Testis (tissue), 5 donors: ENCODE measurements at places on chromosomes 2 and 18. TPM values are rescaled to one million over a fixed set of nuclear protein-coding genes. Genes with fewer than 3 reads are reported as not detected.
A peak's percentile ranks its signal among the peaks of the same experiment; 100 is the strongest.

The B3GNT7 gene
- 5.0 TPM for total RNA-seq

The RAX gene
- total RNA-seq: not detected

The IGFBP5 gene
- 308 TPM for total RNA-seq

The SOX11 gene
- total RNA-seq: 0.08 TPM

The ACMSD gene
- not detected for total RNA-seq

The LRRTM4 gene
- 0.19 TPM for total RNA-seq

The SCYGR7 gene
- not detected for total RNA-seq

The CCDC93 gene
- total RNA-seq: 61.6 TPM

DNA sequence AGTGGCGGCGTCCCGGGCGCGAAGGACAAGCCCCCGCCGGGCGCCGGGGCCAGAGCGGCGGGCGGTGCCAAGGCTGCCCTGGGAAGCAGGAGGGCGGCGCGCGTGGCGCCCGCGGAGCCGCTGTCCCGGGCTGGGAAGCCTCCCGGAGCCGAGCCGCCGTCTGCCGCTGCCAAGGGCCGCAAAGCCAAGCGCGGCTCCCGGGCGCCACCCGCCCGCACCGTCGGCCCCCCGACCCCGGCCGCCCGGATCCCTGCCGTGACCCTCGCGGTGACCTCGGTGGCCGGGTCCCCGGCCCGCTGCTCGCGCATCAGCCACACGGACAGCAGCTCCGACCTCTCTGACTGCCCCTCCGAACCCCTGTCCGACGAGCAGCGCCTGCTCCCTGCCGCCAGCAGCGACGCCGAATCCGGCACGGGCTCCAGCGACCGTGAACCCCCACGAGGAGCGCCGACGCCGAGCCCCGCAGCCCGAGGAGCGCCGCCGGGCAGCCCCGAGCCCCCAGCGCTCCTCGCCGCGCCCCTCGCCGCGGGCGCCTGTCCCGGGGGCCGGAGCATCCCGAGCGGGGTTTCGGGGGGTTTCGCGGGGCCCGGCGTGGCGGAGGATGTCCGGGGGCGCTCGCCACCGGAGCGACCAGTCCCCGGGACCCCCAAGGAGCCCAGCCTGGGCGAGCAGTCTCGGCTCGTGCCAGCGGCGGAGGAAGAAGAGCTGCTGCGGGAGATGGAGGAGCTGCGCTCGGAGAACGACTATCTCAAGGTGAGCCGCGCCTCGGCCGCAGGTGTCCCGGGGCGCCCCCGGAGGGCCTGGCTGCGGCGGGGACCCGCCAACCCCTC, 820 bp downstream of the MTCL1 start:
- peak overlapping the region; percentile 70 for H3K4me3 ChIP-seq
- H3K4me1 ChIP-seq: peaks cover 6% of the 10 kb centered on the region
- peak overlapping the region; percentile 80 for H3K27ac ChIP-seq
- H3K36me3 ChIP-seq: no peaks in the 10 kb centered on the region
- no peak for DNase-seq
- no peaks in the 10 kb centered on the region for H3K27me3 ChIP-seq

DNA sequence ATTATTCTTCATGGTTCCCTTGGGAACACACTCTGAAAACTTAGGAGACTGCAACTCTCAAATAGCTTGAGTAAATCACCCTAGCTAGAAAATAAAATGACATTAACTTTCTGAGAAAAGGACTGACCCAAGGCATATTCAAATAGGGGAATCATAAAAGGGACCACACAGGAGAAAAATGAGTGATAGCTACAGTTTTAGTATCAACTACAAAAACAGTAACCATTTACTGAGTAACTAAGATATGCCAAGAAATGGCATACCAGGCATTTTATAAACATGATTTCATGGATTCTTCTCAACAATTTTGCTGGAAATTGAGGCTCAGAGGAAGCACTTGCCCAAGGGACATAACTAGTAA, 84.5 kb downstream of the AFF3 start:
- H3K4me3 ChIP-seq: no peak overlapping the region
- no peaks in the 10 kb centered on the region for H3K4me1 ChIP-seq
- H3K27ac ChIP-seq: no peak overlapping the region
- H3K27me3 ChIP-seq: no peaks in the 10 kb centered on the region
- no peaks in the 10 kb centered on the region for H3K36me3 ChIP-seq

- H3K4me3 ChIP-seq: no peak overlapping the region
- no peaks in the 10 kb centered on the region for H3K36me3 ChIP-seq
- H3K27ac ChIP-seq: no peak overlapping the region
- no peaks in the 10 kb centered on the region for H3K4me1 ChIP-seq
- no peaks in the 10 kb centered on the region for H3K27me3 ChIP-seq
Observed at GRCh38 chr2:7043690-7044089, 126.5 kb downstream of the RNF144A start.

GRCh38 chr2:3664925-3665324, 6.9 kb downstream of the ALLC start:
- no peaks in the 10 kb centered on the region for H3K4me1 ChIP-seq
- H3K27me3 ChIP-seq: no peaks in the 10 kb centered on the region
- DNase-seq: no peak

DNA sequence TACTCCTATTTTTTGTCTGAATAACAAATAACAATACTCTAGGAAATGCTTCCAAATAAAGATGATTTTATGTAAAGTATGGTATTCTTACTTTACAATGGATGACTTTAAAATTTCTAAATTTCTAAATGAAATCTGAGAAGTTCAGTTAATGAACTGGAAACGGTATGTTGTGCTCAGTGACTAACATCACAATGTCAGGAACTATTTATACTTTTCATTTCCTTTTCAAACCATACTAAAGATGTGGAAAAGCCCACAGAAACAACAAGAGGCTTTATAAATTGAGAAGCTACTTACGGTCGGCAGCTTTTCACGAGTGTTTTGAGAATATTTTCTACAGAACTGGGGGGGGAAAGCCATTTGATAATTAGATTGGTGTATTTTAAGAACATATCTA, 31.1 kb downstream of the PSME4 start:
- H3K36me3 ChIP-seq: no peaks in the 10 kb centered on the region
- no peaks in the 10 kb centered on the region for H3K27me3 ChIP-seq
- H3K4me1 ChIP-seq: peaks cover 12% of the 10 kb centered on the region
- H3K27ac ChIP-seq: no peak overlapping the region
- H3K4me3 ChIP-seq: no peak overlapping the region

- no peaks in the 10 kb centered on the region for H3K27me3 ChIP-seq
- H3K27ac ChIP-seq: no peak overlapping the region
- no peaks in the 10 kb centered on the region for H3K4me1 ChIP-seq
Observed at GRCh38 chr18:3321133-3321812, 59.3 kb downstream of the MYL12B start.

- H3K4me1 ChIP-seq: peaks cover 6% of the 10 kb centered on the region
- no peaks in the 10 kb centered on the region for H3K27me3 ChIP-seq
- no peak overlapping the region for H3K4me3 ChIP-seq
- H3K36me3 ChIP-seq: no peaks in the 10 kb centered on the region
Observed at GRCh38 chr2:236853585-236854051, 232.1 kb upstream of the COPS8 start.

DNA sequence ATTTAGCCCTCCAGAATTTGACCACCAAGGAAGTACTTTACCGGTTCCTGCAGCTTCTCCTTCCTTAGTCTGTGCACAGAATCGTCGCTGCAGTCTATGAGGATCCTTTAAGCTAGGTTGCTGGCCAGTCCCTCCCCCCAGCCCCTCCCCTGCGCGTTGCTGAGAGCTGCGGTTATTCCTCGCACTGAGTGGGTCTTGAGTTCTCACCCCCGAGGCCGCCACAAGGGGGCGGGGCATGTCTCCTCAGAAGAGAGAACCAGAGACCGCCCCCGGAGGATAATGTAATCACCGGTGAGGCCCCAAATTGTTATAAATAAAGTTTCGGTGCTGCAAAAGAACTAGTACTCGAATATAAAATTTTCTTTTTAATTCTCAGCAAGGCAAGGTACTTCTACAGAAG, 1184.9 kb upstream of the CDH2 start:
- peak overlapping the region; percentile 17 for H3K4me3 ChIP-seq
- no peak overlapping the region for H3K27ac ChIP-seq
- H3K36me3 ChIP-seq: no peaks in the 10 kb centered on the region
- H3K4me1 ChIP-seq: no peaks in the 10 kb centered on the region

DNA sequence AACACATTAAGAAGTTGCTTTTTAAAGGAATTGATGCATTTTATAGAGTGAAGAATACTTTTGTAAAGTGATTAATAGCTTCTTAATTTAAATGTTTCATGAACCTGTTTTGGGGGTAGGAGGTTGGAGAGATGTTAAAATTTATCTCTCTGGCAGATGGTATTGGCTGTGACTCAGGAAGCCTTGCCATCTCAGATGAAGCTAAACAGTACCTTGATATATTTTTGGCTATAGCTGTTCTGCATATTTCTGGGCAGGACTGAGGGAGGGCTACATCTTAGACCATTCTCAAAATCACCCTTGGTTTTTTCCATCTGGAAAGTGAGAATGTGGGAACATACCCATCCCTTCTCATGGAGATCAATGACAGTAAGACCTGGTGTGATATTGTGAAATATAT, 13.4 kb downstream of the CAPN14 start:
- no peaks in the 10 kb centered on the region for H3K4me1 ChIP-seq
- no peak overlapping the region for H3K27ac ChIP-seq
- no peak for DNase-seq
- H3K27me3 ChIP-seq: no peaks in the 10 kb centered on the region
- H3K4me3 ChIP-seq: no peak overlapping the region

DNA sequence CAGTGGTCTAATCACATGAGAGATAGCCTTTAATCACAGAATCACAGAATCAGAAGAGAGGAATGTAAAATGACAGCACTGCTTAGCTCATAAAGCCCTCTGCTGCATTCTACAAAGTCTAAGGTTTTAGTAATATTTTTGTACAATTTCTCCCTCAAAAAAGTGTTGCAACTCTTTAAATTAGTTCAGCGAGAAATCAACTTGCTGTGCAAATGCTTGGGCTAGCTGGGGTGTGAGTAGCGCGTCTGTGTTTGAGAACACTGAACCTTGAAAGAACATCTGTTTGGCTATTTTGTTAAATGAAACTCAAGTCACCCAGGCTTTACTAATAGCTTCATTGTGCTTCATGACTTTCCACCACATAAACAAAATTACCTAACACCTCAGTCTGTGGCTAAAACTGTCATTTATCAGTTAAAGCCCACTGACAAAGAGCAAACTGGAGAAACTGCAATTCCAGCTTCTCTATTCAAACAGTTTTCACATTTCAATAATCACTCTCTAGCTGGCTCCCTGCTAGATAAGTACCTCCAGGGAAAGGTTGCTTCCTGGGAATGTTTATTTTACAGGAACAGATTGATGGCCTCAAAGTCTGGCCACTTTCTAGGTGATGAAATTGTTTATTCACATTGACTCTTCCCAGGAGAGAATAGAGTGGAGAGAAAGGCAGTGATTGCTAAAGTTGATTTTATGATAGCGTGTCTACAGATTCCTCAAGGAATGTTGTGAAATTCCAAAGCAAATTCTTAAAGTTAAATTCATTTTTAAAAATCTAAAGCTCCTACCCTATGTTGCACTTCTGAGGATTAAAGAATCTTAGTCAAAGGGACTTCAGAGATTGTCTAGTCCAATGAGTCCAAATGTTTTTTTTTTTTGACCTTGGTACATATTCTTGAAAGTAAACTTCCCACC, 36.0 kb upstream of the STAT1 start:
- no peak for DNase-seq
- no peaks in the 10 kb centered on the region for H3K27me3 ChIP-seq
- H3K36me3 ChIP-seq: no peaks in the 10 kb centered on the region
- H3K4me1 ChIP-seq: no peaks in the 10 kb centered on the region
- no peak overlapping the region for H3K4me3 ChIP-seq
- H3K27ac ChIP-seq: no peak overlapping the region

GRCh38 chr2:63596401-63596883, 7.7 kb downstream of the MDH1 start:
- no peak for DNase-seq
- no peak overlapping the region for H3K27ac ChIP-seq
- H3K36me3 ChIP-seq: no peaks in the 10 kb centered on the region
- no peaks in the 10 kb centered on the region for H3K27me3 ChIP-seq
- peaks cover 5% of the 10 kb centered on the region for H3K4me1 ChIP-seq

DNA sequence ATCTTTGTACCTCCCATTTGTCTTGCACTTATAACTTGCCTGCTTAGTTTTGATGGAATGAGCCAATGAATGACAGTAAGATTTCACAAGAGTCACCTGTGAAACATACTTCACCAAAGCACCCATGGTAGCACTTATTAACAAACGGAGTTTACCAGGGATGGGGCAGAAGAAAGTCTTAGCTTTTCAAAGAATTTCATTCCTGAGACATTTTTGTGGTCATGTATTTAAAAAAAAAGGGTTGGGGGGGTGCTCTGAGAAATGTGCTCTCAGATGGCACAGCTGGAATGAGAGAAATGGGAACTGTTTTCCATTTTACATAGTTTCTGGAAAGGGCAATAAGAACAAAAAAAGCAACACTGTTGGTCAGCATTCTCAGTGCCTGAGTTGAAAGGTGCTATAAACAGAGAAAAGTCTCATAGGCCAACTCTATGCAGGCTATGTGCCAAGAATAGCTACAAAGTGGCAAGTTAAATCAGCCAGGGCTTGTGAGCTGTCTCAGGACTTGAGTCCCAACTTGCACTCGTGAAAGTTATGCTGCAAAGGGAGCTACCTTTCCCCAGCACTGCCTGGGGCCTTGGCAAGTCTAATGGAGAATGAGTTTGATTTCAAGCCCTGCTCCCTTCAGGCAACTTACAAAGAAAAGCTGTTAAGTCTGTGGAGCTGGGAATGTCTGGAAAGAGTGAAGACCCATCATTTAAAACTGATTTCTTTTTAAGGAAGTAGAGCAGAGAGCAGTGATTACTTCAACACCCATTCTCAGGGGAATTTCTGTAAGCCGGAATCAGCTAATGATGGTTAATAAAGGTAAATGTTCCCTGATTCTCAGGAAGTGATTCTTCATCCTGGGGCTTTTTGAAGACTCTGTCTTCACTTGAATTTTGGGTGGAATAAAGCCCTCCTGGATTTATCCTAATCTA, 170.6 kb downstream of the SLC8A1 start:
- no peak overlapping the region for H3K4me3 ChIP-seq
- peak; percentile 90 for DNase-seq
- H3K27ac ChIP-seq: peak overlapping the region; percentile 66

GRCh38 chr18:74731097-74731496, 133.4 kb downstream of the ZNF407 start:
- H3K27me3 ChIP-seq: no peaks in the 10 kb centered on the region
- no peaks in the 10 kb centered on the region for H3K4me1 ChIP-seq
- no peak overlapping the region for H3K4me3 ChIP-seq

DNA sequence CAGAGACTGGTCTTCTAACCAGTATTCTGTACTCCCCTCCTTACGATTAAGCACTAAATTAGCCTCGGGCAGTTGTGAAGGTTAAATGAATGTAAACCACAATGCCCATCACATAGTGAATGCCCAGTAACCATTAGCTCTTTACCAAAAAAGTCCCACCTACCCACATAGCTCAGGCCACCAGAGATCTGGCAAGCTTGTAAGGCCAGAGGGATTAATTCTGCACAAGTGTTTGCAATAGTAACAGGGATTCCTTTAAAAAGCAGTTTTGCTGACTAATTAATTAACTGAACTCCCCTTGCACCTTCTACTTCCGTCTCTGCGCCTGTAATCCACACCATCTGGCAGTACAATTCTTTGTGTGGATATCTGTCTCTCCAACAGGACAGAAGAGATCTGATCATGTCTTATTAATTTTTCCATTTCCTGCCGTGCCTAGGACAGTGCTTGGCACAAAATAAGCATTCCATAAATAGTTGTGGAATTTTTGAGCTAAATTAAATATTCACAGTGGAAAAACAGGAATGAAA, 36.2 kb upstream of the IGFBP2 start:
- no peaks in the 10 kb centered on the region for H3K36me3 ChIP-seq
- no peak for DNase-seq
- no peak overlapping the region for H3K4me3 ChIP-seq
- no peaks in the 10 kb centered on the region for H3K27me3 ChIP-seq
- H3K27ac ChIP-seq: no peak overlapping the region

GRCh38 chr2:181810823-181811695, 80.5 kb upstream of the ITPRID2 start:
- DNase-seq: no peak
- no peaks in the 10 kb centered on the region for H3K36me3 ChIP-seq
- no peaks in the 10 kb centered on the region for H3K27me3 ChIP-seq
